Natural killer cell treated with Interleukin-12 subunit alpha and Interleukin-12 subunit beta and Interleukin-15 and Interleukin-18, amount 100 ng/mL, for 72 hours (primary cell): ENCODE measurements at places on chromosomes 4 and X. TPM values are rescaled to one million over a fixed set of nuclear protein-coding genes. Genes with fewer than 3 reads are reported as not detected.

DNA sequence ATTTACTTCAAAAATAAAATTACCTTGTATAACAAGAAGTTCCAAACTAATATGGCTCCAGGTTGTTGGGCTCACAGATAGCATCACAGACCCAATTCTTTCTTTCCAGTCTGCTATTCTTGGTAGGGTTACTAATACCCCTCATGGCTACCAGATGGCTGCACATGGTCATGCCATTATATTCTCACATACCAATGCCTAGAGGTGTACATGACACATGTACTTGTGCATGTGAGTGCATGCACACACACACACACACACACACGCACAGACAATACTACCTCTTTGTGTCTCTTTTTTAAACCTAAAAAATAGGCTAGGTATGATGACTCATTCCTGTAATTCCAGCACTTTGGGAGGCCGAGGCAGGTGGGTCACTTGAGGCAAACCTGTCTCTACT, 31.1 kb downstream of the FBXO8 start:
- no peak for DNase-seq
- no peaks in the 10 kb centered on the region for H3K27me3 ChIP-seq
- no peaks in the 10 kb centered on the region for H3K36me3 ChIP-seq
- no peak overlapping the region for H3K27ac ChIP-seq

DNA sequence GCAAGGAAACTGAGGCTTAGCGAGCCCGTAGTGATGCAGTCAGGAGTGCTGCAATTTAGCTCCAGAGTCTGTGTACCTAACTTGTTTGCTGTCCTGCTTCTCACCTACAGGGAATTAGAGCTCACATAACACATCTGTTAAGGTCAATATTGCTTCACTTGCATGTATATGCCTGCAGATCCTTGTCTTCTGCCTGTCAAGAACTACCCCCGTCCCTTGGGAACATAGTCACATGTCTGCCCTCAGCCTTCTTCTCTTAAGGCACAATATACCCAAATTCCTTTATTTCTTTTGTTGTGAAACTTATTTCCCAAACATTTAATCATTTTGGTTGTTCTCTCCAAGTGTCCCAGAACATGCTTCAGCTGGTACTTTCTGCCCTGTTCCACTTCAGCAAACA, 103.3 kb upstream of the LEF1 start:
- H3K4me1 ChIP-seq = no peaks in the 10 kb centered on the region
- H3K27ac ChIP-seq = no peak overlapping the region
- no peak for DNase-seq
- H3K4me3 ChIP-seq = no peak overlapping the region

- no peaks in the 10 kb centered on the region for H3K4me1 ChIP-seq
- no peak overlapping the region for H3K4me3 ChIP-seq
- H3K36me3 ChIP-seq = no peaks in the 10 kb centered on the region
- no peak overlapping the region for H3K27ac ChIP-seq
Measured at GRCh38 chr4:560731-561291, 15.3 kb downstream of the TMEM271 start.

- no peak for DNase-seq
- H3K4me1 ChIP-seq = no peaks in the 10 kb centered on the region
- H3K27ac ChIP-seq = no peak overlapping the region
- no peaks in the 10 kb centered on the region for H3K36me3 ChIP-seq
Measured at GRCh38 chrX:110373310-110373709, 14.7 kb downstream of the RTL9 start.

DNA sequence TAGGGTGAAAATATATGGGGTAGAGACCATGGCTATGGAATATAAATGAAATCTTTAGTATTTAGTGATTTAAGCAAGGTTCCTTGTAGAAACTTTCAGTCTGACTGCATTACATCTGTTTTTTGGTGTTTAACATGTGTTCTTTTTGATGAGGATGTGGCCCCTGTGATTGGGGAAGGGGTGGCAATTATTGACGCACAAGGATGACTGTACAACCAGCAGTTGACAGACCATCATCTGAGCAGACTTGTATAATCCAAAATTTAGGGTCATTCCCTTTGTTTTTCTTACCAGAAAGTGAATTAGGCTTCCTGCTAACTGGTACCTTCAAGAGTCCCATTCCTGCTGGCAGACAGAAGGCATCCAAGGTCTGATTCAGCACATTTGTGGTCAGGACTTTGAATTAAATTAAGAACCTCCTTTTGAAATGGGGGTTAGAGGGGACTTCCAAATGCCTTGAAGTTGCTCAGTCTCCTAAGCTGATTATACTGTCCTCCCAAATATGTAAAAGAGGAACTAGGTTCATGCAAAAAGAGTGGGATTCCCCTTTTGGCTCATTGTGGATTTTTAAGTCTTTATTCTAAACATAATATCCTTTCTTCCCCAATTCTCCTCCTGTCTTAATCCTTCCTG, 112.4 kb upstream of the CXCL13 start:
- peaks cover 5% of the 10 kb centered on the region for H3K4me1 ChIP-seq
- H3K4me3 ChIP-seq = no peak overlapping the region
- H3K27ac ChIP-seq = peak overlapping the region; percentile 18

- H3K27ac ChIP-seq = no peak overlapping the region
- no peaks in the 10 kb centered on the region for H3K27me3 ChIP-seq
- no peak for DNase-seq
- H3K4me1 ChIP-seq = no peaks in the 10 kb centered on the region
- H3K36me3 ChIP-seq = no peaks in the 10 kb centered on the region
- H3K4me3 ChIP-seq = no peak overlapping the region
Measured at GRCh38 chrX:115912372-115912897, 258.1 kb upstream of the AGTR2 start.

DNA sequence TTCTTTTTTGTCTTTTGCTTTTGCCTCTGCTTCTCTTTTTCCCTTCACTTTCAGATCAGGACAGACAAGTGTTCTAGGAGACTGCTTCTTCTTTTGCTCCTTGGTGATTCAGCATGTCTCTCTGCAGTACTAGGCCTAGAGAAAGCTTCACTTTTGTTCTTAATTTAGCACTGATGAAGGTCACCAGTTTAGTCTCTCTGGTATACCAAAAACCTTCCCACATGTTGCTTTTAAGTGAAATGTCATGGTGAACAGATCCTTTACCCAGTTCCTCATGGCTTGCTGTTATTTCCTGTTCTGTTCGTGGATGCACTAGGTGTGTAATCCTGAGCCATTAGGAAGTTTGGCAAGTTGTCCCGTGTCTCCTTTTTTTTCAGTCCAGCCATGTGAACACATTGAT, 53.3 kb downstream of the NBDY start:
- H3K4me1 ChIP-seq = peaks cover 18% of the 10 kb centered on the region
- no peak overlapping the region for H3K4me3 ChIP-seq
- no peak for DNase-seq

DNA sequence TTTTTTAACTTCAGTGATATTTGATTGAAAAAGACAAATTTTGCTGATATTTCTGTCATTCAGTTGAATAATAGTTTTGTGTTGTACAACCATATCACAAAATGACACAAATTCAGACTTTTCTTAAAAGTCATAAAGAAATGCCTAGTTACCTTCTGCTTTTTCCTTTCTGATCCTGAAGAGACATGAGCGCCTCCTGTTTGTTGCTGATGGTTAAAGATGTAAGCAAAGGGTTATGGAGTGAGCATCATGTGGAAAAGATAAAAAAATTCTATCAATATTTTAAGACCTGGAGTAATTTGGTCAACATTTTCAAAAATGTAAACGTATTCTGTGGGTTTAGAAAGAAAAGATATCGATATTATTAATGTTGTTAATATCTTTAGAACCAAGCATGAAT, 669.9 kb upstream of the NR3C2 start:
- no peaks in the 10 kb centered on the region for H3K27me3 ChIP-seq
- H3K4me1 ChIP-seq = no peaks in the 10 kb centered on the region
- DNase-seq = no peak
- H3K4me3 ChIP-seq = no peak overlapping the region
- H3K36me3 ChIP-seq = no peaks in the 10 kb centered on the region
- H3K27ac ChIP-seq = no peak overlapping the region

- H3K27ac ChIP-seq = no peak overlapping the region
- DNase-seq = no peak
- H3K36me3 ChIP-seq = peaks cover 6% of the 10 kb centered on the region
- no peak overlapping the region for H3K4me3 ChIP-seq
- no peaks in the 10 kb centered on the region for H3K4me1 ChIP-seq
- H3K27me3 ChIP-seq = no peaks in the 10 kb centered on the region
Measured at GRCh38 chr4:160020804-160021203, 917.9 kb downstream of the RAPGEF2 start.

DNA sequence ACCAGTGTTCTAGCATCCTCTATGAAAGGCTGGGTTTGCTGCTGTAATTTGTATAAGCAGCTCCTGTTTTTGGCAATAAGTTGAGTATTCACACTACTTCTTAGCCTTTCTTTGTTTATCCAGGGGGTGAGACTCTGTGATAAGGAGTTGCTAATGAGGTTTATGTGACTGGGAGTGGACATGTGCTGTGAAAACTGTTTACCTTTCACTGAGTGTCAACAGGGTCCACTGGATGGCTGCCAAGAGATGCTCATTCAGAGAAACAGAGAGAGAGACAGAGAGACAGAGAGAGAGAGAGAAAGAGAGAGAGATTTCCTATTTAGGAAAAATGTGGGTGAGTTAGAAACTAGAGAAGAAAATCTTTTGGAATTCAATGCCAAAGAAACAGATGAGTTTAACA, 233.9 kb downstream of the CHIC2 start:
- no peaks in the 10 kb centered on the region for H3K4me1 ChIP-seq
- H3K36me3 ChIP-seq = peaks cover 18% of the 10 kb centered on the region
- no peak overlapping the region for H3K4me3 ChIP-seq
- peaks cover 18% of the 10 kb centered on the region for H3K27me3 ChIP-seq
- DNase-seq = no peak

GRCh38 chr4:72951147-72951546, 118.4 kb downstream of the COX18 start:
- no peaks in the 10 kb centered on the region for H3K4me1 ChIP-seq
- H3K36me3 ChIP-seq = no peaks in the 10 kb centered on the region
- no peak overlapping the region for H3K27ac ChIP-seq
- no peak for DNase-seq
- no peak overlapping the region for H3K4me3 ChIP-seq

- no peak for DNase-seq
- H3K4me3 ChIP-seq = no peak overlapping the region
- H3K36me3 ChIP-seq = no peaks in the 10 kb centered on the region
- no peak overlapping the region for H3K27ac ChIP-seq
- H3K27me3 ChIP-seq = peaks cover 9% of the 10 kb centered on the region
Measured at GRCh38 chr4:169059306-169060211, 49.5 kb upstream of the CBR4 start.

DNA sequence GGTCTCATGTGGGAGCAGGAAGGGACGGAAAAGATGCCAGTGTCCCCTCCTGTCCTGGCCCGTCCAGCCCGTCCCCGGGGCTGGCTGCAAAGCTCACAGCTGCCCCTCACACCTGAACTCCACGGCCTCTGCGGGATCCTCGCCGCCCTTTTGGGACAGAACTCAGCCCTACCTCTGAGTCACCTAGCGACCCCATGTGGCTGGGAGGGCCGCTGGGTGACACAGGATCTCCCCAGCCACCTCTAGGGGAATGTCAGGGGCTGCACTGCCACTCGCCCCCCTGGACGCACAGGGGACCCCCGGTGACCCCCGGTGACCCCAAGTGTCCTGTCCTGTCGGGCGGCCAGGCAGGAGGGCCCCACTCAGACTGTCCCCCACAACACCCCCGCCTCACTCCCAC, 748 bp downstream of the FAM9B start:
- no peak overlapping the region for H3K27ac ChIP-seq
- peaks cover 6% of the 10 kb centered on the region for H3K27me3 ChIP-seq
- H3K36me3 ChIP-seq = no peaks in the 10 kb centered on the region

- DNase-seq = no peak
- no peak overlapping the region for H3K27ac ChIP-seq
- H3K4me1 ChIP-seq = no peaks in the 10 kb centered on the region
- peaks cover 18% of the 10 kb centered on the region for H3K27me3 ChIP-seq
- no peak overlapping the region for H3K4me3 ChIP-seq
Measured at GRCh38 chr4:82555276-82555675, 6.5 kb downstream of the TMEM150C start.

Gene OPRPN
- not detected for total RNA-seq

Gene TRIM75
- total RNA-seq = not detected

Gene SMIM31
- not detected for total RNA-seq

Gene CD38
- 94.7 TPM for total RNA-seq
